Fibroblast of the aortic adventitia (primary cell): ENCODE measurements at places on chromosomes 13 and 19. TPM values are rescaled to one million over a fixed set of nuclear protein-coding genes. Genes with fewer than 3 reads are reported as not detected.

The CGB3 gene
- total RNA-seq: not detected in 2 replicates

- DNase-seq: no peak
These were observed 421 bp upstream of the GPR12 start for GRCh38 chr13:26760832-26761582.

The ZNF296 gene
- 0.27 TPM in 1 of 2 replicates, not detected in the other for total RNA-seq

The WIZ gene
- 5.7 and 13.4 TPM in 2 replicates for total RNA-seq

- DNase-seq: no peak
These were observed 6.5 kb downstream of the SOX1 start for GRCh38 chr13:112073245-112074138.

GRCh38 chr19:58182577-58182988 is 278 bp upstream of the ZNF274 start:
- no peak for DNase-seq
